CD4-positive, alpha-beta T cell treated with Interleukin-4 for 4 hours (primary cell): ENCODE measurements at places on chromosomes 5 and 9.
A peak's percentile ranks its signal among the peaks of the same experiment; 100 is the strongest.

GRCh38 chr9:97519441-97519970 is 18.0 kb downstream of the TMOD1 start:
- DNase-seq: no peak

- DNase-seq: no peak
Measured at GRCh38 chr9:79974806-79975422, 403.1 kb downstream of the TLE4 start.

DNA sequence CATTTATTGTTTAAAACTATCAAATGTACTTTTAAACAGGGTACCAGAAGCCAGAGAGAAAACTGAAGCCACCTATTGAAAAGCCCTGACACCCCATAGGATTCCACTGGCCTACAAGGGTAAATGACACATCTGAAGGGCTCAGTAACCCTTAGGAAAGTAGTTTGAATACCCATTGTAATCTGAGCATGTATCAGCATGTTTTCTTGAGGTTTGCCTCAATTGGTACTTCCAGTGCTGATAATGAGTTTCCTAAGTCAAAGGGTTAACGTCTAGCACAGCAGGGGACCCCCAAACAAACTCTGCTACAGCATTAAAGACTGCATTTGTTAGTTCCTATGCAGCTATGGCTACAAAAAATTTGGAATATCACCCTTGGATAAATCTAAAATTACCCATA is 657.1 kb downstream of the NR2F1-AS1 start:
- no peak for DNase-seq

- DNase-seq: peak; percentile 99
Measured at GRCh38 chr9:83979812-83980394, at the start of gene HNRNPK. Gene HNRNPK (minus strand): TSS chr9:83980215. CDS start chr9:83978252, 1,963 bp downstream.

DNA sequence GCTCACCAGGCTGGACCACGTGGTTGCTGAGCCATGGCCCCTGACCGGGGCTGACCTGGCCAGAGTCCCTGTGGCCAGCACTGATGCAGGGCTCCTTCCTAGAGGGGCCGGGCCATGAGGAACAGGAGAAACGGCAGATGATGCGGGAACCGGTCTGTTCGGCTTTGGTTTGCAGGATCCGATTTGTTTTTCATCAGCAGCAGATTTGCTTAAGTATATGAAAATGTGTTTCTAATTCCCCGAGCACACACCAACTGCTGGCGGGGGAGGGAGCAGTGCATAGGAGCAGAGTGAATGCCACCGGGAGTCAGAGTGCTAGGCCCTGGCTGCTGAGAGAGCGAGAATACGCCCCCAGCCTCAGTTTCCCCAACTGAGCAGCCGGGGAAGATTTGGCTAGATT is 13.6 kb downstream of the NTNG2 start:
- no peak for DNase-seq

DNA sequence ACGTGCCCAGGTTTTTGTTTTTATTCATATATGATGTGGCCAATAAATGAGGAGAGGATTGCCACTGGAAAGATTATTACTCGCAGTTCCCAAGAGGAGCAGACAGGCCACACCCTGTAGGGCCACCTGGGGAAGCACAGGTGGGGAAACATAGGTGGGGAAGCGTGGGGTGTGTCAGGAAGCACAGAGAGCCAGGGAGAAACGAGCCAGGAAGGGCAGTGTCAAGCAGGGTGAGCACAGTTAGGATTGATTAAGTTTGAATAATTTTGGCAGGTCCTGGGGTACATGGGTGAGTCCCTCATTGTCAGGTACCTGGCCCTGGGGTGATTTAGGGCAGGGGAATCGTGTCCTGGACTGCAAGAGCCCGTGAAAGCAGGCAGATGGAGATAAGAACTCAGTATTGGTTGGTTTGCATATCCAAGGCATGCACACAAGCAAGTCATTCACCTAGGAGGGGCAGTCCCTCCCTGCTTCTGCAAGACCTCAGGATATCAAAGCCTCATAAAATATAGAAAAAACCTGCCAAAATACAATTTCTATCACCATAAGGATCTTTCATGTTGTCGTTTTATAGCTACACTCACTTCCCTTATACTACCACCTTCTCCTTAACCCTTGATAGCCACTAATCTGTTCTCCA is 22.4 kb downstream of the MVB12B start:
- DNase-seq: no peak

GRCh38 chr5:14787801-14788579 is 83.6 kb downstream of the ANKH start:
- no peak for DNase-seq

- no peak for DNase-seq
Measured at GRCh38 chr5:81313686-81314085, 12.3 kb downstream of the ZCCHC9 start.
